ENCODE measurements at places on chromosomes 12 and 14.

DNA sequence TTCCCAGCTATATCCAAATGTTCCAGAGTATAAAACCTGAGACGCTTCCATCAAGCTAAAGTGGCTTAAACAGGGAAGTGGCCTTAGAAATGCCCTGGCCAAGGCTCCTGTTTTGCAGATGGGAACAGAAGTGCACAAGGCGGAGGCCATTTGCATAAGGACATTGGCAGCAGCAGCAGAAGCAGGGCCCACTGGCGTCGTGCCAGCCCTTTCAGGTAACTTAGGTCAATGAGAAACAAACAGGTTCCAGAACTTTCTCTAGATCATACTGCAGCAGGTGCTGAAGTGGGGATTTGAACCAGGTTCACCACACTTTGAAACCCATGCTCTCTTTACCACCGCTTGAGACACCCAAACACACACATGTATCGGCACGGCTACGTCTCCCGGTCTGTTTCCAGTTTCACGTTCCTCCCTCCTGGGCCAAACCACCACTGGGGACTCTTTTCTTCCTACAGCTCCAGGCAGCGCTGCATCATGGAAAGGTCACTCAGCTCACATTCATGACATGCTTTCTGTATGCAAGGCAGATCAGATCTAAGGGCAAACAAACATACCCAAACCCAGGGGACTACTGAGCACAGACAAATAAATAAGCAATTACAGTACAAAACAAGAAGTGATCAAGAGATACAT, 46.0 kb upstream of the PLEKHG6 start:
- DNase-seq, result no peak

GRCh38 chr12:13340149-13340548, 143.6 kb downstream of the EMP1 start:
- no peak for DNase-seq

DNA sequence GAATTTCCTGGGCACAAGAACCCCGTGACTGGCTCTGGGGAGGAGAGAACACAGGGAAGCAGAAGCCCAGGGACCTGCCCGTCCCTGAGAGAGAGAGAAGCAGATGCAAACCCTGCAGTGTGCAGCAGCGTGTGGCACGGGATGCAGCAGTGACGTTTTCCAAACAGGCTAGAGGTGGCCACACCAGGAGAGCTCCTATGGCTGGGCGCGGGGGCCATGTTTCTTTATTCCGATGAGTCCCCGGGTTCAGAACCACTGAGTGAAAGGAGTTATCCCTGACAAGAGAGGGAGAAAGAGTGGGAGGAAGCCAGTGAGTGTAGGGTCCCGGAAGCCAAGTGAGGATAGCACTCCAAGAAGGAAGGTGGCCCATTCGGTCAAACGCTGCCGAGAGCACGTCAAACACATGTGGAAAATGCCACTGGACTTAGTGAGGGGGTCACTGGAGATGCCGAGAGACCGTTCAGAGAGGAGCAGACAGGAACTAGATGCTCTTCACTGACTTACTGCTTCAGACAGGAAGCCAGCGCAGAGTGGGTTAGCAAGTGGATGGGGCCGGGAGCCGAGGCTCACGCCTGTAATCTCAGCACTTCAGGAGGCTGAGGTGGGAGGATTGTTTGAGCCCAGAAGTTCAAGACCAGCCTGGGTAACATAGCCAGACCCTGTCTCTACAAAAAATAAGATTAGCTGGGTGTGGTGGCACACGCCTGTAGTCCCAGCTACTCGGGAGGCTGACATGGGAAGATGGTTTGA, 123.0 kb downstream of the BCL11B start:
- no peak for DNase-seq

GRCh38 chr14:96039633-96040311, 610 bp downstream of the C14orf132 start:
- DNase-seq, result peak; percentile 20

DNA sequence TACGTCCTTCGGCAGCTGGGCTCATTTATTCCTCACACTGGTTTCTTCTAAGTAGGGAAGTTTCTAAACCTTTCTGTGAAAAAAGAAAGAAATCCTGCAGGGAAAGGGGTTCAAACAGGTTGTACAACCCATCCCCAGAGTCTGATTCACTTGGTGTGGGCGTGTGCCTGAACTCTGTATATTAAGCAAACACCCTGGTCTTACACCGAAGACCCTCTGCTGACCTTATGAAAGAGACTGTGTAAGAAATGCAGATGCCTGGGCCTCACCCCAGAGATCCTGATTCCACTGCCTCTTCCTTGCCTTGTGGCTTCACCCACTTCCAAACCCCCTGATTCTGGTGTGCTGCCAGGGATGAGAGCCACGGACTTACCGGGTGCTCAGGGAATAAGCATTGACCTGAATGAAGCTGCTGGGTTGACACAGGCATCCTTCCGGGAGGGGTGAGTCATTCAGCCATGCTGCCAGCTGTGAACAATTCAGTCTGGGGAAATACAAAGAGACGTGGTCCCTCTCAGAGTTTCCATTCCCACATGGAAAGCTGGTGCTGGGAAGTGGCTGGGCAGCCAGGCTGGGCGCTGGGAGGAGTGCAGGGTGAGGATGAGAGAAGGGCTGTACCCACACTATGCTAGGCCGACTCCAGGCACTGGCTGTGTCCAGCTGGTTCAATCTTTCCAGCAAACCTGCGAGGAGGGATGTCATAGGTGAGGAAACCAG, 26.5 kb upstream of the ACTN1 start:
- peak; percentile 81 for DNase-seq

DNA sequence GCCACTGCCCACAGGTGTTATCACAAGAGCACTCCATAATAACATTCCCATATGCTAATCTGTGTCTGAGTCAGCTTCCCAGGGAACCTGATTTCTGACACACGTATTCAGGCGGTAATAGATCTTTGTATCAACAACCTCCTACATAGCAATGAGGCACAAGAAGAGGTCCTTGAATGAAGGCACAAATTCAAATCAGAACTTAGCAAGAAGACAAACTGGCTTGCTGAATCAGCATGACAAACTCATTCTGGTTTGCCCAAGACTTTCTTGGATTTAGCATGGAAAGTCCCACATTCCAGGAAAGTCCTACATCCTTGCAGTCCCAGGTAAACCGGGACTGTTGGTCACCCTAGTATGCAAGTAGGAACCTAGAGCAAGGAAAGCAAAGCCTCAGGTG, 33.9 kb upstream of the RNU6-7 start:
- no peak for DNase-seq

- DNase-seq, result no peak
These were observed 506 bp downstream of the CRY1 start for GRCh38 chr12:107092669-107093416.

- DNase-seq, result no peak
These were observed 23.6 kb upstream of the AMN1 start for GRCh38 chr12:31752450-31752849.

DNA sequence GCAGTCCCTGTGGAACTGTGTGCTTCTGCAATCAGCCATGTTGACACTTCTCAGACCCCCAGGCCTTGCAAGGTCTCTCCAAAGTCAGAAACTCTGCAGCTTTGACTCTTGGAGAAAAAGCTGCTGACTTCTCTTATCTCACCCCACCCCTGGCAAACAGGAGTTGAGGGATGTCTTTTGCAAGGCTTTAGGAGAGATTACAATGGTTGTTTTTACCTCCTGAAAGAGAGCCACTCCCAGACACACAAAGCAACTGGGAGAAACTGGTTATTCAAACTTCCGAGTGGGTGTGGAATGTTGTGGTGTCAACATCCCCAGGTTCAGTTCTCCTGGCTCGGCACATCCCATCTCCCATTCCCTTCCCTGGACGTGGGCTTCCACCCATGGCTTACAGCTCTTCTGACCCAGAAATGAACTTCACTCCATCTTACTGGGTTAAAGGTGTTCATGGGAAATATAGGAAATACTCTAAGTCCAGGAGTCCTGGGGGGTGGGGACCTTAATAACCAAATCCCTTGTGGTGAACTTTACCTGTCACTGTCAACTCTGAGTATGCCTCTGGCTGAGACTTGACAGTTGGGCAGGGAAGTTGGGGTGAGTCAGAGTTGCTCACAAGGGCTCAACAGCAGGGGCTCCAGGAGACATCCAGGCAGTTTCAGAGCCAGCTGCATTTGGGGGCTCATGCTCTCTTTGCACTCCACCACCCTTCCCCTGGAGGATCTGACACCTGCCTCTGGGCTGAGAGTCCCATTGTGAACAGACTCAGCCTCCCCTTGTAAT, 41.9 kb downstream of the CCDC177 start:
- no peak for DNase-seq

DNA sequence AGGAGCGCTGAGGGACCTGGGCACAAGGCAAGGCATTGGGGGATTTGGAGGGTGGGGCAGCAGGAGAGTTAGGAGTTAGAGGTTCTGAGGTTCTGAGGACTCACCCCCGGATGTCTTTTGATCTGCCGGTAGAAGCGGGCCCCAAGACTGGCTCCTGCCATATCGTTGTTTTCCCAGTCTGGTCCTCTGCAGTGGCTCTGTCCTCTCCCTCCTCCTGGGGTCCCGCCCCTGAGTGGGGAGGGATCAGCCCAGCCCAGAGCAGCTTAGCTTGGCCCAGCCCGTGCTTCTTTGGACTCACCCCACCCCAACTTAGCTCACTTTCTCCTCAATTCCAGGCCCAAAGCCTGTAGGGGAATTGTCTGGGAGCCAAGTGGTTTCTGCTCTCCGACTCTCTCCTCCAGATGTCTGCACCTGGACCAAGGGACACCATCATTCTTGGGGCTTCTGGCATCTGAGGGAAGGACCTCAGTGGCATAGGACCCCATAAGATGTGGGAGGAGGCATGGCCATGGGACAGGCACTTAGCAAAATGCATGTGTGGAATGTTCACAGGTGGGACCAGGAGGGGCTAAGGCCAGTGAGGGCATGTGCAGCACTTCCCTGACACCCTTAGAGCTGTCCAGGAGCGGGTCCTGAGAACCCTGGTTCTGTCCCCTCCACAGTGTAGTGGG, 7.5 kb downstream of the SHMT2 start:
- DNase-seq, result no peak

- no peak for DNase-seq
These were observed 269.9 kb upstream of the SFSWAP start for GRCh38 chr12:131441060-131441396.

DNA sequence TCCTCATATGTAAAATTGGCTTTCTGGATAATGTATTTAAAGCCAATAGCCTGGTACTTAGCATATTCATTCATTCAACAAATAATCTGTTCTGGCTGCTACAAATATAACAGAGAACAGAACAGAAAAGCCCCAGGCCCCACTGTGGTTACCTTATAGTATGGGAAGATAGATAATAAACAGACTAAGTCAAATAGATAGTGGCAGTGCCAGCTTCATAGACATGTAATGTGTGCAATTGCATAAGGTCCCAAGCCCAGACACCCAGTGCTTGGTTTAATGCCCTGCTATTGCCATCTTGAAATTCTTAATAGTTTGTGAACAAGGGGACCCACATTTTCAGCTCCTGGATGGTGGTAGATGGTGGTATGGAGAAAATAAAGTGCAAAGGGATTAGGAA, 320.2 kb upstream of the USP15 start:
- DNase-seq, result no peak

- DNase-seq, result no peak
These were observed 35.3 kb upstream of the TTC7B start for GRCh38 chr14:90851327-90852036.

- DNase-seq, result no peak
These were observed 291.5 kb upstream of the SRRM4 start for GRCh38 chr12:118689793-118690192.

GRCh38 chr12:24798335-24798734, 150.6 kb downstream of the BCAT1 start:
- no peak for DNase-seq
